ENCODE measurements at places on chromosomes 3 and 15. TPM values are rescaled to one million over a fixed set of nuclear protein-coding genes. Genes with fewer than 3 reads are reported as not detected.

DNA sequence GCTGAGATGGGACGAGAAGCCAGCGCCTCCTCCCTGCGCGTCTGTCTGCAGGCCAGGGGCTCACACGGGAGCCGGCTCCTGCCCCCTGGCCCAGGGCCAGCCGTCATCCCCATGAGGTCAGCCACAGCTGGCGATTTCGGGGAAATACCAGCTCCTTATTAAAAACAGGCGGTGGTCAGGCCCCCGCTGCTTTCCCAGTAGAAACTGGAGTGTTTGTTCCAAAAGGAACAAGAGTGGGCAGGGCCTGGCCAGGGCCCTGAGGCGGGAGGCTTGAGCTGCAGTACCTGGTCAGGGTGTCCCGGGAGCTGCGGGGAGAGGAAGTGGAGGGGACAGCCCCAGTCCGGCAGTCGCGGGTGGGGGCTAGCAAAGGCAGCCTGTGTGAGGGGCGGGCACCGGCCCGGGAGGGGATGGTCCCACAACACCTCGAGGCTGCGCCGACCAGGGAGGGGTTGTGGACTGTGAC lies 17.8 kb downstream of the MYL3 start:
- peak; percentile 87 for DNase-seq

Gene TIMP4
- total RNA-seq: 35.0 TPM

- DNase-seq: no peak
These were observed 28.8 kb downstream of the KNG1 start for GRCh38 chr3:186746008-186746407.

- DNase-seq: no peak
These were observed 176.7 kb upstream of the GOLIM4 start for GRCh38 chr3:168272343-168272985.

DNA sequence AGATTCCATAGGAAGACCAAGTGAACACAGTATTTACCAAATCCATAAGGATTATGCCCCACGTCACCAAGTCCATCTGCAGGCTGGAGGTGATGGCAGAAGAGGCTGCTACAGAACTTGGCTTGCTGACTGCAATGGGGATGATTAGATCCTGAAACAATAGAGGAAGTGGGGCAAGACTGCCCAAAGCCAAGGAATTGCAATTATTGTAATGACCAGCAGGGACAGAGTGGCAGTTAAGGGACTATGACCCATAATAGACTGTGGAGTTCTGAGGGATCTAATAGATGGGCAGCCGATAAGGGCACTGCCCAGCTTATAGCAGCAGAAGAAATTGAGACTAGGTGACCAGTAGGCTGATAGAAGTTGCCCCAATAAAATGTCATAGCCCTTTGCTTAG lies 108.4 kb downstream of the MINAR1 start:
- DNase-seq: no peak

DNA sequence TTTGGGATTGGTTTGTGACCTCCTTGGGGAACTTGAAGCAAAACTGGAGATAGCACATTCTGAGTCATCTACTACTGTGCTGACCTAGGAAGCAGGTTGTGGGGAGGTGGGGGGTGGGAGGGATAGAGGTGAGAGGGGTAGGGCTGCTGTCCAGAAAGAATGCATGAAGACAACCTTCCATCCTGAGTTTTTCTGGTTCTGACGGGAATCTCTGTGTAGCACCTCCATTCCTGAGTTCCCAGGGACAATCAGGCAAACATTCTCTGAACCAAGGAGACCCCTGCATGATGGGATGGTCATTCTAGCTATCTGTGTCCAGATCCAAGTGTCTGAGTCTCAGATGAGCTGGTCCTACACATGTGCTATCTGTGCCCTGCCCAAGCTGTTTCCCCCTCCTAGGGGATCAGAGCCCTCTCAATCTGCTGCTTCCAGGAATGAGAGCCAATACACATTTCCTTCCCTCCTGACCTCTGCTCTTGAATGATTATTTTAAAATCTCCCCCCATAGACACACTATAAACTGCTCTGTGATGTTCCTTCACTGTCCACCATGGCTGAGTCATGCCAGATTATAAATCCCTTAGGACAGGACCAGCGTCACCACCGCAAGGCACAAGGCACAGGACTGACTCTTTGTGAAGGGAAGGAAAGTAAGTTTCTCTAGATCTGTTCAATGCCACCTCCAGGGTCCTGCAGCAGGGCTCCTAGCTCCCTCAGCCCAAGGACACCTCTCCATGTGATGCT lies 2.2 kb upstream of the CD276 start:
- no peak for DNase-seq

DNA sequence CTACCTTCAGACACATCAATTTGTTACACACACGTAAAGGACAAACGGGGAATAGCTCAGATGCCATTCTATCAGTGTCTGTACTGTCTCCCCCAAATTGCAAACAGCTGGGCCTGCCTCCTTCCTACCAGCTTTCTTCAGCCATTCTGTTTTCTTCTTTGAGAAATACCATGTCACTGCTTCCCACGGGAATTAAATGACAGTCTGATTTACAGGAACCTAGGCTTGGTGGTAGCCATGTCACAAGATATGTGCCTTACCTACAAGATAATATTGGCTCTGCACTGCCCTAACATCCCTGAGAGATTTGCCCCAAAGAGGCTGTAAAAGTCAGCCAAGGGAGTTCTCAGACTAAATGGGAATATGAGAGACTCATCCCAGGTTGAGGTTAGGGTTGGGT lies 308.3 kb downstream of the LRTM1 start:
- no peak for DNase-seq

GRCh38 chr3:151135541-151136337 lies 50.3 kb downstream of the MED12L start:
- peak; percentile 78 for DNase-seq

Gene IL5RA
- total RNA-seq: not detected

Gene TMEM212
- total RNA-seq: not detected

Gene SLC28A1
- total RNA-seq: not detected

DNA sequence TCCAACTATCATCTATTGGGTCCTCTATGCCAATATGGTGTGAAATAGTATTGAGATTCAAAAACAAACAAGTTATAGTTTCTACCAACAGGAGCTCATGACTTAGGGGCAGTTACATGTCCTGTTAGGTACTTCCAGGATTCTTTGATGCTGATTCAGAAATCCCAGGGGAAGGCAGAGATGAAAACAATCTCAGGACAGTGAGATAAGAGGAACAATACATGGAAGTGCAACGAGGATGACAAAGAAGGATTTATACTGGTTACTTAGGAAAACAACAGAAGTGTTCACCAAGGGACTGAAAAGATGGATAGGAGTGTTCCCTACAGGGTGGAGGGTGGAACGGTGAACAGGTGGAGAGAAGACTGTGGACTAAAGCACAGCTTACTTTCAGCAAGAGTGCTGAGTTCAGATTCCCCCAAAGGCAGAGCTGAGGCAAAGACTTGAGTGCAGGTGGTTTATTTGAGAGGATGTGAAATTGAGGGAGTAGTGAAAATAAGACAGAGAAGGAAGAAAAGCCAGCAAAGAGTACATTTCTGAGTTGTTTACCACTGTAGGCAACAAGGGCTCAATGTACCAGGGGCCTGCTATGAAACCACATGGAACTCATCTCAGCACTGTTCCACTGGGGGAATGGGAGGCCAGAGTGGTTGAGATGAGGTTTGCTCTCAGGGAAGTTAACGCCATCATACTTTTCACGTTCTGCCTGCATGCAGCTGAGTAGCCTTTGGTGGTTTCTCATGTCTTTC lies 68.1 kb downstream of the TRIM69 start:
- DNase-seq: no peak

DNA sequence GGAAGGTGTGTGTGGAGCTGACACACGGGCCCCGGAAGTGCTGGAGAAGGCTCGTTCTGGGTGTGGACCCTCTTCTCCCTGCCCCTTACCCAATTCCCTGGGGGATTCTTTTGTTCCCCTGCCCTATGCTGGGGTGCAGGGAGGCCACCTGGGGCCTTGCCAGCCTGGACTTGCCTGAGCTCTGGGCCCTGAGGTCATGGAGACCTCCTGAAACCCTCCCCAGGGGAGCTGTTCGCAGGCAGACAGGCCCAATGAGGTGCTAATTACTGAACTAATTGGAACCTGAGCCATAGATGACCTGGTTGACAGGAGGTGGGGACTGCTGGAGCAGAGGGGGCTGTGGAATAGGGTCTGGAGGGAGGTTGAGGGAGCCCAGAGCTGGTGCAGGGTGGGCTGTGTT lies 9.4 kb upstream of the C15orf39 start:
- DNase-seq: no peak

Gene LIPH
- total RNA-seq: 0.13 TPM

DNA sequence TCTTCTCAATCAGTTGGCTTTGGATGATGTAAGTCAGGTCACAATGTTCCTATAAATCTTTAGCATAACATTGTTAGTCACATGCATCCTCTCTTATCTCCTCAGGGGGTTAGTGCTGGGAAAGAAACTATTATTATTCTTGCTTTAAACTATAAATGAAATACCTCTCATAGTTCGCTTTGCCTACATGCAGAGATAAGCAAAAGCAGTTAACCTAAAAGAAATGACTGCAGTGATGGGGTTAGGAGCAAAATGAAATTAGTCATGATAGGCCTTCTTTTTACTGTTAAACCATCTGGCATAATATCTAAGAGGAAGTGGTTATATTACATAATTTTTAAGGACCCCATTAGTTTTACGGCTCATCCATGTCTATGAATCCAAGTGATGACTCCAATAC lies 91.7 kb upstream of the IGSF10 start:
- DNase-seq: no peak

Gene MYEF2
- total RNA-seq: 6.4 TPM

GRCh38 chr15:32718821-32719716 lies 1.3 kb downstream of the GREM1 start:
- DNase-seq: peak; percentile 32

Gene SCG3
- total RNA-seq: 0.67 TPM

GRCh38 chr15:51642696-51643095 lies 20.1 kb upstream of the DMXL2 start:
- no peak for DNase-seq

- no peak for DNase-seq
These were observed 15.0 kb upstream of the UTS2B start for GRCh38 chr3:191345334-191345733.

GRCh38 chr3:71510510-71510909 lies 73.0 kb downstream of the FOXP1 start:
- DNase-seq: peak; percentile 15

DNA sequence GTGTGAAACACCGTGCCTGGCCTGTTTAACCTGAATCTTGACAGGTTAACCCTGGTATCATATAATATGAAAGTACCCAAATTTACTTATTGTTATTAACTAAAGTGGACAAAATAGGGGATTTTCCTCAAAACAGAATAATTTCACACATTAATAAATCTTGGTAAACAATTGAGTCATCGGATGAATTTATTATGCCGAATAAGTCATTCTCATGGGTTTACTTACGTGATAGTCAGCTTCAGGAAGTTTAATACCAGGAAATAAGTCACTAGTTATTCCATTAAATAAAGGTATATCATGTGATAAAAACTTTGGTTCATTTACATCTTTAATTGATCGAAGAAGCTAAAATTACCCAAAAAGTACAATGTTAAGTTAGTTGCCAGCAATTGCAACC lies 99.7 kb downstream of the DNAH12 start:
- DNase-seq: no peak

Data from thyroid gland (tissue), 4 donors.